ENCODE measurements at places on chromosomes 12 and 14.

GRCh38 chr14:96091941-96092411 is 52.8 kb downstream of the C14orf132 start:
- DNase-seq, result no peak

DNA sequence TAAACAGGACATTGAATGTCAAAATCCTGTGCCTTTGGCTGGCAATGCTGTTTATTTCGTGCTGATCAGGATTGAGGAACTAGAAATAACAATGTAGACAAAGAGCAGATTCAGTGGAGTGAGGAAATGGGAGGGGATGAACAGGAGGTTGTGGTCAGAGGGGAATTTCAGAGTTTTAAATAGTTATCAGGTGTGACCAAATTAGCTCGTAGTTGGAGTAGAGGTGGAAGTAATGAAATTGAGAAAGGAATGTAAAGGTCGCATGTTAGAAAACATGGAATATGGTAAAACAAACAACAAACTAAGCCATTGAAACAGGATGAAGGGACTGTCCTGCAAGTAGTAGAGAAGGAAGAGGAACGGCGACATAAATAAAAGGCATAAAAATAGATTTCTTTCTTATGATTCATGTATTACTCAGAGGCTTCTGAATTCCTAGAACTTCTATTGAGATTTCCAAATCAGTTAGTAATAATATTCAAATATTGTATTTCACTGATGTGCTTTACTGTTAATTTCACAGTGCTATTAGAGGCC is 9.5 kb upstream of the SAV1 start:
- DNase-seq, result no peak

DNA sequence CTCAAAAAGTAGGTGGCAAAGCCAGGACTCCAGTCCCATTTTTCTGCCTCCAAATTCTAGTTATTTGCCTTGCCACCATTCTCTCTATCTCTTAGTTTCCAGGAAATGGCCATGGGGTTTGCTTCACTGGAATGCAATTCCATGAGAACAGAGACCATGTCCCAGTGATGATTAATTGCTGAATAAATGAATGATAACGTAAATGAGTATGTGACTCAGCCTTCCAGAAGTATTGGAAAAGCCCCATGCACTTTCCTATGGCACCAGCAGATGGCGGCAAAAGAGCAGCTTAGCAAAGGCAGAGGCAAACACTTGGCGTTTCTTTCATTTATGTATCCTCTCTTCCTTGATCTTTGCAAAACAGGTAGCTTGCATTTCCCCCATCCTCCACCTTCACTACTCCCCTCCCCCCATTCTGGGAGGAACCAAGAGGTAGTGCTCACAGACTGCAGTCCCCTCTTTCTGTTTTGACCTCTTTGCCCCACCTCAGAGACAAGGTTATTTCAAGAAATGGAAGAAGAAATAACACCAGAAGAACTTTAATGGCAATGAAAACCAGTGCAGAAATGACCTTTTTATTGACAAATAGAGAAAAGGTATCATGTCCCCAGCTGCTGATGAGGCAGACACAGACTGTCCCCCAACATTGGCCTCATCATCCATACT is 21.3 kb downstream of the TBX3 start:
- DNase-seq, result peak; percentile 10

DNA sequence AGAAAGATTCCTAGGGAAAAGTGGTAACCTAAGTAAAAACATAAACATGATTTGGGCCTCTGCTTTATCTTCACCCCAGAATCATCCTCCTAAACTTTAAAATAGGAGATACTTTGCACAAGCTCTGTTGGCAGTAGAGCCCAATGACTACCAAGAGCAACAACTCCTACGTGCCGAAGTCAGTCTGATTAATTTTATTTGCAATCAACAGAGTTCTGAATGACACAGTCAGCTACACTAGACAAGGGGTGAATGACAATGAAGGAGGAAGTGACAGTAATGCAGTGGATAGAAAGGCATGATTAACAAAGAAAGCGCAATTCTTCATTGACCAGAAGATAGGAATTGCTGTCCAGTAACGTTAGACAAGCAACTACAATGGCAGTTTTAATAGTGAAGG is 957.9 kb upstream of the USP15 start:
- DNase-seq, result no peak

GRCh38 chr12:128829861-128830504 is 6.2 kb upstream of the SLC15A4 start:
- DNase-seq, result no peak

GRCh38 chr12:30862486-30862885 is 64.1 kb upstream of the TSPAN11 start:
- DNase-seq, result no peak

DNA sequence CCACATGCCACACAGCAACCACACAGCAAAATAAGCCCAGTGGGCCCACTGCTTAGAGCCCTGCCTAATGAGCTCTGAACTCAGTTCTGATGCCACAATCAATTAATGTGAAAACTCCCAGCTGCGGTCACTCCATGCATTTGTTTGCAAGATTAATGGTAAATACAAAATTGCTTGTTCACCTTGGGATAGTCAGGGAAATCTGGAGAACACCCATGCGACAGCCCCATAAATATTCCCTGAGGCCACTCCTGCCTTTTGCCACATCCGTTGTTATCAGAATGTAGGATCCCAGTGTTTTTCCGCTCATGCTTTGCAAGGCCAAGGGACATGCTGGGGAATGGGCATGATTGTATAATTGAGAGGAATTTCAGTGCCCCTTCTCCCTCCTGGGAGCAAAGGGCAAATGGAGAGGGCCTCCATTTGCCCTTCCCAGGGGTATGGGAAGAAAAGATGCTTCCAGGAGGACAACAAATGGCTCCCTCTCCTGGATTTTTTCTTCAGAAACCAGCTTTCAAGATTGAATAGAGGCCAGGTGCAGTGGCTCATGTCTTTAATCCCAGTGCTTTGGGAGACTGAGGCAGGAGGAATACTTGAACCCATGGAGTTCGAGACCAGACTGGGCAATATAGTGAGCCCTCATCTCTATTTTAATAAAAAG is 30.8 kb upstream of the CMKLR1 start:
- no peak for DNase-seq

GRCh38 chr14:103867020-103867419 is 19.6 kb upstream of the PPP1R13B start:
- no peak for DNase-seq

- no peak for DNase-seq
These were observed 20.3 kb upstream of the ADGRD1 start for GRCh38 chr12:130933269-130933995.

GRCh38 chr14:60164404-60164711 is 840 bp downstream of the DHRS7 start:
- DNase-seq, result no peak

All from activated naive CD8-positive, alpha-beta T cell treated with anti-CD3 and anti-CD28 coated beads, Interleukin-2, amount 50 U/mL, for 16 hours (primary cell).